Left ventricle myocardium superior (tissue), 1 donor: ENCODE measurements at places on chromosomes 3 and 15. TPM values are rescaled to one million over a fixed set of nuclear protein-coding genes. Genes with fewer than 3 reads are reported as not detected.

Gene GOLGA6L22
- not detected for total RNA-seq

Gene ARL13B
- 4.5 TPM for total RNA-seq

Gene PLD1
- total RNA-seq: 75.1 TPM

Gene KBTBD12
- total RNA-seq: 27.5 TPM

Gene GUCA1C
- total RNA-seq: 1.8 TPM

Gene SCAANT1
- total RNA-seq: not detected

Gene PRR20G
- not detected for total RNA-seq

Gene SLC28A1
- total RNA-seq: 0.50 TPM

Gene SLC7A14
- not detected for total RNA-seq

Gene PLXND1
- total RNA-seq: 56.6 TPM

- peak; percentile 78 for DNase-seq
These were observed 45.0 kb downstream of the BLM start for GRCh38 chr15:90762109-90762508.

GRCh38 chr3:183629546-183630301, 5.7 kb upstream of the KLHL24 start:
- no peak for DNase-seq

- DNase-seq: no peak
These were observed 864.9 kb downstream of the FHIT start for GRCh38 chr3:60386306-60386705.

DNA sequence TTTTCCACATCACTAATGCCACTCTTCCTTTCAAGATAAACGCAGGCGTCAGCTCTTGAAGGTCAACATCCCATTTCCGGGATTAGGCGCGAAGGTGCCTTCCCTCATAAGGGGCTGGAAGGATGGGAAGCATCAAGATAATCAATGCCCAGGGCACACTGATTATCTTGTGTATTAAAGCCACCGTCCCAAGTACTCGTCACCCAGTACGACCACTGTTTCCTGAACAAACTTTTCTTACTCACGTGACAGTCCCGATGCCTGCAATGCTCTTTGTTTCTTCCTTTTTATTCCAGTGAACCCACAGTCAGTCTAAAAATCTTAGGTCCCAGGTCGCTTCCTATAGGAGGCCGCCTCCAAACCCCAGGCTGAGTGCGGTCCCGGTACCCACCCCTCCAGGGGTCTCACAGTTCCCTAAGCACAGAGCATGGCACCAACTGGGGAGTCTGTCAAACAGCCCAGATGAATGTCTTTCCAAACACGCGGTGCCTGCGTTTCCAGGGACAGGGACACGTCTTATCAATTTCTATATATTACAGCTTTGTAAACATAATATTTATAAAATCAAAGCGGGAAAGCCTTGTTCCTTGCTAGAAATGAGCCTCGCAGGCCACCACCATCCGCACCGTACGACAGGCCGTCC, 589 bp downstream of the ANAPC13 start:
- peak; percentile 94 for DNase-seq

DNA sequence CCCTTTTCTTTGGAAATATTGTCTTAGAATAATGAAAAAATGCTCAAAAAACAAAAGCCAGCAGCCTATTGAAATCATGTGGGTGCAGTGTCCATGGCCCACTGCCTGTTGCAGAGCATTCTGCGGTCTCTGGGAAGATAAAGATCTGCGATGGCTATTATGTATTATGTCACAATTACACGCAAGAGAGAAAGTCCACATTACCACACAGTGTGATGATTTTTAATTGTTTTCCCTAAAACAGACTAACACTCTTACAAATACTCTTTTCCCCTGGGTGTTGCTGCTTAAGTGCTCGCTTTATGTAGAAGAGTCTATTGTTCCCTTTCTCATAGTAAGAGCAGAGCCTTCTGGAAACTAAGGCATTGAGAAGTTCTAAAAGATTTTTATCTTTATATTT, 32.2 kb downstream of the SSR3 start:
- no peak for DNase-seq

GRCh38 chr3:54279005-54279583, 156.7 kb downstream of the CACNA2D3 start:
- DNase-seq: no peak

- no peak for DNase-seq
These were observed 35.1 kb downstream of the IGSF10 start for GRCh38 chr3:151425627-151426340.

GRCh38 chr15:70815604-70816003, 38.4 kb downstream of the LARP6 start:
- DNase-seq: no peak

DNA sequence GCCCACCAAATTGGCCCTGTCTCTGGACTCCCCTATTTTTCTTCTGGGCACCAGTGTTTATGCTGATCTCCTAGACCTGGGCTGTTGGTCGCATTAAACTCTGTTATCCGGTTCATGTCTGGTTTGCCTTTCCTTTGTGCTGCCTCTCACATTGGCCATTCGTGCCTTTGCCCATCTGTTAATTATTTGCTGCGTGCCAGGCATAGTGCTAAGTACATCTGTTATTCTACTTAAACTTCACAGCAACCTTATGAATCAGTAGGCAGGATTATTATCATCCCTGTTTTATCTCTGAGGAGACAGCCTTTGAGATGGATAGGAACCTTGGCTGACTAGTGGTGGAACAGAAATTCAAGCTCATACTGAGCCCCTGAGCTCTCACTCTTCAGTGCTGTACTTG, 76.0 kb downstream of the THSD4 start:
- no peak for DNase-seq

DNA sequence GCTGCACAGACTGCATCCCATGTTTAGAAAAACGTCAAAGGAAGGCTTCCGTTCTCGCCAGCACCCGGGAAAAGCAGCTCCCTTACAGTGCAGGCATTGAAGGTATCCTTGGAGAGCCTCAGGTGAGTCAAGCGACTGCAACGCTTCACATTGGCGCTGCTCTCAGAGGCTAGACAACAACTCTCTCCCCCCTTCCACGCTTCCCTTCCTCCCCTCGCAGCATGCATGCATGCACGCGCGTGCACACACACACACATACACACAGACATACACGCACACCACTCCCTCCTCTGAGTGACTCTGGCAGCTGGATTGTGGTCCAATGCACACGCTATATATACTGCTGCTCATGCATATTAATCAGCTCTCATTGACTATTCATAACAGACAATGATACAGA, 191.1 kb downstream of the PDZRN3 start:
- DNase-seq: no peak

- no peak for DNase-seq
These were observed 187.9 kb upstream of the LMCD1 start for GRCh38 chr3:8313560-8314267.

GRCh38 chr15:71431343-71432336, 316.4 kb downstream of the THSD4 start:
- no peak for DNase-seq

DNA sequence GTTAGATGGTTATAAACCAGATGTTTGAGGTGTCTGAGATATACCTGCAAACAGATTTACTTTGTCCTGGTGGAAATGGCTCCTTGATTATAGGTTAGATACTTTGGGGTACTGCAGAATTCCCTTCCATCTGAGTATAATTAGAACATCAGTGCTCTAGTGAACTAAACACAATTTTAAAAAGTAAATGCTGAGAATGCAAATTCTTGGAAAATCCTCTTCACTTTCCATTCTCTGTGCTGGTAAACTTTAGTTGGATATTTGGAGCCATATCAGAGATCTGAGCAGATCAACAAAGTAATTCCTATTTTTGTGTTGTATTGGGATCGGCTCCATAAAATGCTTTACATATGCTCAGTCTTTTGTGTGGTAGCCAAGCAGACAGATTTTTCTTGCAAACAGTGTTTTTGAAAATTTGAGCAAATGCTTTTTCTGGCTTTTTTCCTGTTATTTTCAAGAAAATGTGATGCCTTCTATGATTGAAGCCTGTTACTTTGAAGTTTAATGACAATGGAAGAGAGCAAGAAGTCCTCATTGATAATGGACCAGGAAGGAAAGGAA, 37.9 kb upstream of the KCNH8 start:
- DNase-seq: no peak

- no peak for DNase-seq
These were observed 69.9 kb downstream of the WNT5A start for GRCh38 chr3:55417211-55417610.

DNA sequence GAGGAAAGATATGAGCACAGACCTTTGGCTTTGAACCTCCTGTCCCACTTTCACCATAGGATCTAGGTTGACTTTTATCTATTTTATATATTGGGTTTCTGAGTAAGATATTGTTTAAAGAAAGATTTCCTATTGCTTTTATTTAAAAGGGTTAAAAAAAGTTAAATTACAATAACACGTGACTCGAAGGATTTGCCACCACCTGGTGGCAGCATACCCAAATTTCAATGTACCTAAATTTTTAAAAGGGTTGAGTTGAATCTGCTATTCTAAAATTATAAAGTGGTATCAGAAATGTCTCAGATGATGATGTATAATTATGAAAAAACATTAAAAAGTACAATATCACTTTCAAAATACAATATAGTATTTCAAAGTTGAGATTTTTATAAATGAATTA, 368.4 kb downstream of the MECOM start:
- DNase-seq: no peak

GRCh38 chr3:4688411-4688810, 195.3 kb downstream of the ITPR1 start:
- DNase-seq: no peak

DNA sequence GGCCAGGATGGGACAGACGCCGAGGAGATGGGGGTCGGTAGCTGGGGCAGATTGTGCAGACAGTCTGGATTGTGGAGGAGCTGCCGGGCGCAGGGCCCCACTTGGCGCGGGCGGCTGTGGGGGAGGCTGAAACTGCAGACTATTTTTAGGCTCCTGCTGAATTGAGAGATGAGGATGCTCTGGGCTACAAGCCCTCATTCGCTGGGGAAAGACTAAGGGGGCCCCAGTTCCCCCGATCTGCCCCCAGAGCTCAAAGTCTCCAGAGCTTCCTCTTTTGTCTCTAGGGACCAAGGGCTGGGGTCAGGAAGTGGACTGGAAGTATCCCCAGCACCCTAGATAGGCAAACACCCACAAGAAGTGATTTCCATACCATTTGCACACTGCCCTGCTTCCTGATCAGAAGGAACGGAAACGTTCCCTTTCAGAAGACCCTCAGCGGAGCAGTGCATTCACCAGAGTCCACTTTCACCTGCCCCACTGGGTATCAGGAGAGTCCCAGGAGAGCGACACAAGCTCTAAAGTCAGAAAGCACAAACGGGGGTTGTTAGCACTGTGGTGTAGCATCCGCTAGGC, 29.7 kb downstream of the SEMA7A start:
- DNase-seq: no peak

- no peak for DNase-seq
These were observed 145.1 kb downstream of the LPP start for GRCh38 chr3:188299068-188299467.

- peak; percentile 67 for DNase-seq
These were observed 103.7 kb downstream of the IQSEC1 start for GRCh38 chr3:12969486-12969885.

DNA sequence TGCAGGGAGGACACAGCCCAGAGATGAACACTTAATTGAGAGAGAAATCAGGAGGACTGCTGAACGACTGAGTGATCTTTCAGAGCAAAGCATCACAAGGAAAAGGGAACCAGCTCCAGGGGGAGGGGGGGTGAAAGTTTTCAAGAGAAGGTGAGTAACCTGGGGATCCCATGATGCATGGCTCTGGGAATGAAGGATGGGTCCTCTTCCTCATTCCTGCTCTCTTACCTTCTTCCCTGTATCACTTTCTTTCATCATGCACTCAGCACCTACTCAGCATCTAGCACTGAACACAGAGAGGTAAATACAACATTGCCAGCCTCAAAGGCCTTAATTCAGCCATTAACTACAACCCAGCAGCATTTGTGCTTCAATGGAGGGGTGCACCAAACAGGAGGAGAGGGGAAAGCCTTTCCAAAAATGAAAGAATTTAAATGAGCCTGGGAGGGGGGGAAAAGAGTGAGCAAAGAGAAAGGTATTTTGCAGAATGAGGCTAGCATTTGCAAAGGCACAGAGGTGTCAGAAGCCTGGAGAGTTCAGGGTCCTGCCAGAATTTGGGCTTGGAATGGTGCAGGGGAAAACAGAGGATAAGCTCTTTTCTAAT, 427.4 kb downstream of the FOXP1 start:
- no peak for DNase-seq

- no peak for DNase-seq
These were observed 311.5 kb downstream of the NLGN1 start for GRCh38 chr3:173709026-173709425.

DNA sequence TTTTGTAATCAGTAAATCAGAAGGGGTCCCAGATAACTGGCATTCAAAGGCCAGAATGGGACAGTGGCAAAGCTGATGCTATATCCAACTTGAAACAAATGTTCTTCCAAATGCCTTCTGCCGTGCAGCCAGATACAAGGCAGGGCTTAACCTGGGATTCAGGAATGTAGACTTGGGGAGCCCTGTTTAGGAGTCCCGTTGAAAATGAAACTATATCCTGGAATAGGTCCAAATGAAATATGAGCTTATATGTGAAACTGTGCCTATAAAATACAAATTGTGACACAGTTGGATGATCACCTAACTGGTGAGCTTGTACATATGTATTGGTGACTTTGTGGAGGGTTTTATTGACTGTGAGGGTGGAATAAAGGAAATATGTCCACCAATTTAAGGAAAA, 28.7 kb downstream of the FRMD4B start:
- no peak for DNase-seq

DNA sequence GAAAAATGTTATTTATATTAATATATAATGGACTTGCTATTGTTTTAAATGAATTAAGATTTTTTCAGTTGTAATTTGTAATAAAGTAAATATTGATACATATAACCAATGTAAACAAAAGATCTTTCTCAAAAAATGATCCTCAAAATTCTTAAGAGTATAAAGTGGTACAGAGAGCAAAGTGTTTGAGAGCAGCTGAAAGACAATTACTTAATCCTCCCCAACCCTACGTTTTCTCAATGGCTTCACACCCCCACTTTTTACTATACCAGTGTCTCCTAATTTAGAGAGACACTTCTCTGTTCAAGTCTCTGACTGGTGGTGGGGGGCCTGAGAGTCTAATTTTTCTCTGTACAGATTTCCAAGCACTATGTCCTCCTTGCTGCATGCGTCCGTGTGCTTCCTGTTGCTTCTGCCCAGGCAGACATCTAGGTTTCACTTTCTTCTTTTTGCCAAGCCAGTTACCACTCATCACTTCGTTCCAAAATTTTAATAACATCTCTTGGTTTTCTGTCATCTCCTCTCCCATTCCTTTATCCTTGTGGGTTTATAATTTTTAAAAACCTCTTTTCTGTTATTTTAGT, 276.3 kb upstream of the DNAJC19 start:
- no peak for DNase-seq

DNA sequence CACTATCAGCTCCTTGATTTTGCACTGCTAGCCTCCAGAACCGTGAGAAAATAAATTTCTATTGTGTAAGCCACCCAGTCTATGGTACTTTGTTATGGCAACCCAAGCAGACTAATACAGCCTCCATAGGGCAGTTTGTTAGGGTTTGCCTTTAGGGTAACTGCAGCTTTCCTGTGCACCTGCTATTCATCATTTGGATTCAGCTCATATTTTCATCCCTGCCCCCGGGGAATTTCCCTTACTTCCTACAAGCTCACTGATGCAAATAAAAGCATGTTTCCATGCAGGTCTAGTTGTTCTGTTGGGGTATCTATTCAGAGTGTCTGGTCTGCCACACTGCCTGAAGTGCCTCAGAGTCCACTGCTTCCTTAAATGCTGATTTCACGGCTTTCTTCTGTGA, 48.6 kb upstream of the ATOSA start:
- no peak for DNase-seq
